Osteoblast (primary cell): ENCODE measurements at places on chromosomes 4 and X.

- no peaks in the 10 kb centered on the region for H3K36me3 ChIP-seq
- H3K4me1 ChIP-seq, result no peaks in the 10 kb centered on the region
- DNase-seq, result no peak
- no peak overlapping the region for H3K27ac ChIP-seq
- no peak overlapping the region for H3K4me3 ChIP-seq
Observed at GRCh38 chrX:15146515-15146914, 123.4 kb downstream of the ASB9 start.

- no peaks in the 10 kb centered on the region for H3K36me3 ChIP-seq
- H3K4me3 ChIP-seq, result no peak overlapping the region
- DNase-seq, result no peak
- H3K4me1 ChIP-seq, result no peaks in the 10 kb centered on the region
- peaks cover 46% of the 10 kb centered on the region for H3K27me3 ChIP-seq
Observed at GRCh38 chrX:108173874-108174273, 82.3 kb downstream of the ATG4A start.

- peak overlapping the region; percentile 69 for H3K4me3 ChIP-seq
- DNase-seq, result peak; percentile 51
- H3K4me1 ChIP-seq, result peaks cover 5% of the 10 kb centered on the region
- H3K27ac ChIP-seq, result peak overlapping the region; percentile 39
- H3K36me3 ChIP-seq, result no peaks in the 10 kb centered on the region
Observed at GRCh38 chr4:180827232-180828009, 1415.8 kb upstream of the TENM3 start.

GRCh38 chrX:43631841-43632240, 24.3 kb upstream of the MAOA start:
- H3K4me3 ChIP-seq, result no peak overlapping the region
- no peaks in the 10 kb centered on the region for H3K36me3 ChIP-seq
- no peaks in the 10 kb centered on the region for H3K4me1 ChIP-seq
- peaks cover 2% of the 10 kb centered on the region for H3K27me3 ChIP-seq

- peaks cover 9% of the 10 kb centered on the region for H3K27me3 ChIP-seq
- no peaks in the 10 kb centered on the region for H3K4me1 ChIP-seq
- H3K27ac ChIP-seq, result no peak overlapping the region
- DNase-seq, result peak; percentile 84
Observed at GRCh38 chr4:3263053-3263875, 14.3 kb downstream of the MSANTD1 start.

- H3K36me3 ChIP-seq, result no peaks in the 10 kb centered on the region
- no peak for DNase-seq
- H3K27ac ChIP-seq, result no peak overlapping the region
- no peak overlapping the region for H3K4me3 ChIP-seq
- no peaks in the 10 kb centered on the region for H3K4me1 ChIP-seq
Observed at GRCh38 chr4:165805406-165805805, 67.6 kb upstream of the TLL1 start.

DNA sequence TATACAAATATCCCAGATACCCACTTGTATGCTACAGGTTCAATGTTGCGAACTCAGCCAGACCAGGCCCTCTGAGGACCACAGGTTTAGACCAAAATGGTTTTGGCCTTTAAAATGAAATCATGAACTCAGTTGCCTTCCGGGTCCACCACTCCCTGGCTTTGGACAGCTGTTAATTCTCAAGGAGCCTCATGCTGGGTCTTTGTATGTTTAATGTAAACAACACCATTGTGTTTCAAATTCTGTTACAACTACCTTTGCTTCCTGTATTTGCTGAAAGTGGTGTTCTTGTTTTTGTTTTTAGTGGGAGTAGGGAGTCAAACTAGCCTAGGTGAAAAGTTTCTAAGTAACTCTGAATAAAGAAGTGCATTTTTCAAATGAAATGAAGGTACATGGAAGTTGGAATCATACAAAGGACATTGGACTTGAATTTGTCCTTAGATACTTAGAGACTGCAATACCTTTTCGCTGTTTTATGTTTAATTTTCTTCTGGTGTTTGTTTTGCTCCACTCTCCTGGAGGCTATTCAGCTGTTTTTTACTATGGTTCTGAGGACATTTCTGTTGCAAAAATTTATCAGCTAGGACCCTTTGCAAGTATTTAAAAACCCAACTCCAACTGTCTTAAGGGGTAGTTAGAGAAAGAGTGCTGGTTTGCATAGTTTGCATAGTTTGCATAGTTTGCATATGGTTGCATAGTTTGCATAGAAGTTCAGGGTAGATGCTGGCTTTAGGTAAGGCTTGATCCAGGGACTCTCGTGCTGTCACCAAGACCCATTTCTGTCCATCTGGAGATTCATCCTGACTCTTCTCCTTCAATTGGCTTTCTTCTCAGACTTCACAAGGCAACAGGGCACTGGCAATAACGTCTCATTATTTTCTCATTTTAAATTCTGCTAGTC, 70.1 kb downstream of the MID1IP1 start:
- H3K27ac ChIP-seq, result no peak overlapping the region
- no peak overlapping the region for H3K4me3 ChIP-seq
- H3K36me3 ChIP-seq, result no peaks in the 10 kb centered on the region
- H3K4me1 ChIP-seq, result no peaks in the 10 kb centered on the region

- no peak overlapping the region for H3K4me3 ChIP-seq
- no peaks in the 10 kb centered on the region for H3K27me3 ChIP-seq
- no peaks in the 10 kb centered on the region for H3K36me3 ChIP-seq
Observed at GRCh38 chrX:17564689-17565409, 172.4 kb upstream of the SCML1 start.

DNA sequence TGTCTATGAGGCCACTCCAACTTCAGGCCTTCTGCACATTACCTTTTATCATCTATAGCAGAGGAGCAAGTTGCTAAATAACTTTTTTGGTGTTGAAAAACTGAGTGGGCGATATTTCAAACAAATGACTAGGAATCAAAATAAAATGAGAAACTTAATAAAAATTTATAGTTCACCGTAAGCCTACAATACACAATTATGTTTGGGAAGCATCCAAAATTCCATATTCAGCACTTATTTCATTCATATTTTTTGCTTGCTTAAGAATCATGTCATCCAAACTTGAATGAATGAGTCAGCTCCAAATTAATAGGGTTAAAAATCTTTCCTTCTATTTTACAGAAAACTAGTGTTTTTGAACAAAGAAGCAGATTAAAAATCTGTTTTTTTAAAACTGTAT, 119.1 kb downstream of the SH3RF1 start:
- H3K27me3 ChIP-seq, result no peaks in the 10 kb centered on the region
- H3K27ac ChIP-seq, result peak overlapping the region; percentile 84
- no peak for DNase-seq
- H3K36me3 ChIP-seq, result peaks cover 79% of the 10 kb centered on the region

DNA sequence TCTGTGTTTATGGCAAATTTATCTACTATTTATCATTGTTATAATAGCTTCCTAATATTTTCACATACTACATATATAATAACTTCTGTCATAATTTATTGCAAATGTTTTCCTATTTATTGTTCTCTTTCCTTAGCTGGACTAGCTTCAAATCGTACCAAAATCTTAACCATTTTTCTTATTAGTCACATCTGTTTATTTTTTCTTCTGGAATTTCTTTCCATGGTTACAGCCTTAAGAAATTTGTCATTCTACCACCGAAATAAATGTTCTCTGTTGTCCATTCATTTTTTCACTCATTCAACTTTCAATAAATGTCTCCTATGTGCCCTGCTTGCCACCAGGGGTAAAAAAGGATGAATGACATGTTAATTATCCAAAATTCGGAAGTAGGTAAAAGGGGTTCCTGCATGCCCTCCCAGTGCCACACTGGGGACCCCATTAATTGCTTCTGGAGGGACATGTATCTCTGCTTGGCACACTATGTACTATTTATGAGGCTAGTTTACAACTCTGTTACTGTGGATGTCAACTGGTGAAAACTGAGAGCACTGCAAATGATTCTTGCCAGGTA, 182.1 kb downstream of the SH3KBP1 start:
- DNase-seq, result peak; percentile 56
- H3K4me1 ChIP-seq, result peaks cover 24% of the 10 kb centered on the region
- H3K36me3 ChIP-seq, result no peaks in the 10 kb centered on the region
- H3K27ac ChIP-seq, result peak overlapping the region; percentile 82

- H3K4me1 ChIP-seq, result no peaks in the 10 kb centered on the region
- no peak overlapping the region for H3K4me3 ChIP-seq
Observed at GRCh38 chrX:39439906-39440798, 638.9 kb downstream of the MID1IP1 start.

DNA sequence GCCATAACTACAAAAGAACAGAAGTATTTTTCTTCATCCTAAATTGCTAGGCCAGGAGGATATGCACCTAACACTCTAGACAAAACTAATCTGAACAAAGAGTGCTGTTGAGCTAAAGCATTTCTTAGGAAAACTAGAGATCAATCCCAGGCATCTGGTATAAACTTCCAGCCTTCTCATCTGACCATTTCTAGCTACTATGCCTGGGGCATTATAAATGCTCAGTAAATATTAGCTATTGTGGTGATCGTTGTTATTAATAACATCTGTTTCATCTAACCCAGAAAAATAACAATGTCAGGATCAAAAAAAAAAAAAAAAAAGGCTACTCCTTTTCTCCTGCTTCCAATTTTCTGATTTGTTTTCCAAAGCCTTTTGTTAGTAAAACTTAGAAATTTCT, 7.7 kb upstream of the SLC10A6 start:
- H3K27me3 ChIP-seq, result no peaks in the 10 kb centered on the region
- H3K27ac ChIP-seq, result no peak overlapping the region
- no peak overlapping the region for H3K4me3 ChIP-seq
- no peaks in the 10 kb centered on the region for H3K36me3 ChIP-seq

GRCh38 chr4:91285487-91285886, 1018.3 kb upstream of the GRID2 start:
- H3K27ac ChIP-seq, result no peak overlapping the region
- no peak for DNase-seq
- no peaks in the 10 kb centered on the region for H3K27me3 ChIP-seq
- H3K4me3 ChIP-seq, result no peak overlapping the region
- H3K36me3 ChIP-seq, result no peaks in the 10 kb centered on the region

DNA sequence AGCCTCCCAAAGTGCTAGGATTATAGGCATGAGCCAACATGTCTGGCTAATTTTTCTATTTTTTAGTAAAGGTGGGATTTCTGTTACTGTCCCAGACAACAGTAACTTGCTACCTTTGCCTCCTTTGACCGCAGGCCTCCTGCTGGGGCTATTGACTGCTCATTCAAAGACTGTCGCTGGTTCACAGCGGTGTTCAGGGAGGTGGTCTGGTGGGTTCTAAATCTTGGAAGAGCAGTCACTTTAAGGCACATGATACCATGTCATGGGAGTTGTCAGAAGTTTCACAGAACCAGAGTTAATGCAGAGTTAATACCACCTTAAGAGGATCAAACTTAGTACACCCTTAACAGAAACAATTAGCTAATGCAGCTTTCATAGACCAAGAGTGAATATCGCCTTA, 3.8 kb downstream of the ASMT start:
- H3K36me3 ChIP-seq, result no peaks in the 10 kb centered on the region
- H3K27ac ChIP-seq, result no peak overlapping the region
- H3K4me3 ChIP-seq, result no peak overlapping the region
- no peaks in the 10 kb centered on the region for H3K27me3 ChIP-seq

DNA sequence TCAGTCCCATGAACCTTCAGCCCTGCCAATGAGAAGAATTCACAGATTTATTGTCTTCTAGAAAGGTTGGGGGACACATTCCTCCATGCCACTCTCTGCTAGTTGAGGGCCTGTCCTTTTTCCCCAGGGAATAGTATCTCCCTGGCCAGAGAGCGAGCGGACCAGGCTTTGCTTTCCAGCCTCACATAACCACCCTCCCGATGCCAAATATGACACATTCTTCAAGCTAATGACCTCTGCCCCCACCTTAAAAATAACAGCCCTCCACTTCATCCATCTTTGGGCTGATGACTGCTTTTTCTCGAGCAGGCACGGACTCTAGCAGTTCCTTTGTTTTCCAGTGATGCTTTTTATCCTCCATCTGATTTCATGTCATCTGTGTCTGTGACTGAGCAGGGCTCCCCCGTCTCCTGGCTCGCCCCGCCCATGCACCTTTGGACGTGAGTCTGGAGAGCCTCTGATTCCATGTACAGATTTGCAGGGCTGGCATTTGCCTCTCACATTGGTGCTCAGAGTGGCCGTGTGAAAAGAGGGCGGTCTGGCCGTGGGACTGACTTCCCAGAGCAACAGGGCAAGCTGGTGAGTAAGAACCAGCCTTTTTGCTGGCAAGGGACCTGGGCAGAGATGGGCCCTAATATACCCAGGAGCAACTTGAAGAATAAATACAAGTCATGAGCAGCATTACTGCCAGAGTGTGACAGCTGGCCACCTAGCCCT, 279.8 kb downstream of the BCOR start:
- peaks cover 12% of the 10 kb centered on the region for H3K27me3 ChIP-seq
- no peak overlapping the region for H3K4me3 ChIP-seq
- DNase-seq, result peak; percentile 81
- no peaks in the 10 kb centered on the region for H3K36me3 ChIP-seq
- H3K27ac ChIP-seq, result peak overlapping the region; percentile 57

DNA sequence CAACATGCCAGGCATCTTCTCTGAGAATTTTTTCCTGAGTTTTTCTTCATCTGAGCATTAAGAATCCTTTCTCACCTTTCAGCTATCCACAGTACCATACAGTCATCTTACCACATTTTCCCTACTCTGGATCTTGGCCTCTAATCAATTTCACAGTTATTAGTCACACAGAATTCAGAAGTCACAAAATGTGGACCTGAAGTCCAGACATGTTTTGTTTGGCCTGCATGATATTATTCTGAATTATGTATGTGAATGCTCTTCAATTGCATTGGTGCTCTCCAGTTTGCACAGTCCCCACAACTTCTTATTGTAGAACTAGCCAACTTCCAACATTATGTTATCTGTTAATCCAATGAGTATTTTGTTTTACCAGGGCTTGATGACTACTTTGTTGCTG, 102.3 kb upstream of the GRIA3 start:
- peaks cover 10% of the 10 kb centered on the region for H3K4me1 ChIP-seq
- H3K4me3 ChIP-seq, result no peak overlapping the region
- H3K27me3 ChIP-seq, result no peaks in the 10 kb centered on the region
- DNase-seq, result no peak

GRCh38 chr4:107989162-107989536, 540 bp upstream of the HADH start:
- no peaks in the 10 kb centered on the region for H3K36me3 ChIP-seq
- H3K27me3 ChIP-seq, result no peaks in the 10 kb centered on the region
- H3K27ac ChIP-seq, result no peak overlapping the region
- no peak for DNase-seq
- H3K4me3 ChIP-seq, result peak overlapping the region; percentile 93

GRCh38 chr4:41038304-41038703, 176.0 kb downstream of the APBB2 start:
- H3K36me3 ChIP-seq, result peaks cover 4% of the 10 kb centered on the region
- H3K27me3 ChIP-seq, result no peaks in the 10 kb centered on the region
- H3K4me3 ChIP-seq, result no peak overlapping the region

DNA sequence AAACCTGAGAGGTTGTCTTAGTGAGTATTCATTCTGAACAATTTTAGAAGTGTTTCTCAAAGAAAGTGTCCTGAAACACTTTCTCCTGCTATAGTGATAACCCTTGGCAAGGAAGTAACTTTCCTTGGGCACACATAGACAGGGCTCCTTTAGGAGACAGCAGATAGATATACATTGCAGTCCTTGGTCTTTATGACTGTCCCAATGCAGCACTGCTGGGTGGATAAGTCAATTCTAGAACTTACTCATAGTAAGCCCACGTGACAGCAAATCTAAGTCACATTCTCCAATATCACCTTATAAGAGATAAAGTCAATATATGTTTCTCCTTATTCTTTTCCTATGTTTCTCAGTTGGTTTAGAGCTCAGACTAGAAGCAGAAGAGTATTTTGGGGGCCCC, 46.7 kb downstream of the GPRASP3 start:
- no peaks in the 10 kb centered on the region for H3K36me3 ChIP-seq
- no peak overlapping the region for H3K4me3 ChIP-seq
- DNase-seq, result peak; percentile 10
- no peak overlapping the region for H3K27ac ChIP-seq
- H3K27me3 ChIP-seq, result no peaks in the 10 kb centered on the region

GRCh38 chr4:26206339-26206738, 114.5 kb upstream of the RBPJ start:
- H3K36me3 ChIP-seq, result no peaks in the 10 kb centered on the region
- H3K27me3 ChIP-seq, result peaks cover 18% of the 10 kb centered on the region
- peak overlapping the region; percentile 36 for H3K27ac ChIP-seq
- no peak overlapping the region for H3K4me3 ChIP-seq
- H3K4me1 ChIP-seq, result peaks cover 19% of the 10 kb centered on the region
- peak; percentile 88 for DNase-seq
